Left kidney (tissue), 8 donors: ENCODE measurements at places on chromosomes 13 and 19. TPM values are rescaled to one million over a fixed set of nuclear protein-coding genes. Genes with fewer than 3 reads are reported as not detected.

SIGLEC5 gene
- polyA plus RNA-seq, result not detected

NKPD1 gene
- polyA plus RNA-seq, result 0.17 TPM

JUND gene
- 55.1 TPM for polyA plus RNA-seq

ERICH4 gene
- polyA plus RNA-seq, result 6.3 TPM

NEK5 gene
- polyA plus RNA-seq, result 7.1 TPM
